Left cardiac atrium (tissue), 4 donors: ENCODE measurements at places on chromosomes 1 and 21.

- no peak for DNase-seq
Measured at GRCh38 chr1:77392486-77392885, 110.7 kb downstream of the AK5 start.

- DNase-seq: no peak
Measured at GRCh38 chr1:18645747-18646090, 15.1 kb downstream of the PAX7 start.

GRCh38 chr1:204697893-204698292 lies 12.4 kb upstream of the LRRN2 start:
- no peak for DNase-seq

DNA sequence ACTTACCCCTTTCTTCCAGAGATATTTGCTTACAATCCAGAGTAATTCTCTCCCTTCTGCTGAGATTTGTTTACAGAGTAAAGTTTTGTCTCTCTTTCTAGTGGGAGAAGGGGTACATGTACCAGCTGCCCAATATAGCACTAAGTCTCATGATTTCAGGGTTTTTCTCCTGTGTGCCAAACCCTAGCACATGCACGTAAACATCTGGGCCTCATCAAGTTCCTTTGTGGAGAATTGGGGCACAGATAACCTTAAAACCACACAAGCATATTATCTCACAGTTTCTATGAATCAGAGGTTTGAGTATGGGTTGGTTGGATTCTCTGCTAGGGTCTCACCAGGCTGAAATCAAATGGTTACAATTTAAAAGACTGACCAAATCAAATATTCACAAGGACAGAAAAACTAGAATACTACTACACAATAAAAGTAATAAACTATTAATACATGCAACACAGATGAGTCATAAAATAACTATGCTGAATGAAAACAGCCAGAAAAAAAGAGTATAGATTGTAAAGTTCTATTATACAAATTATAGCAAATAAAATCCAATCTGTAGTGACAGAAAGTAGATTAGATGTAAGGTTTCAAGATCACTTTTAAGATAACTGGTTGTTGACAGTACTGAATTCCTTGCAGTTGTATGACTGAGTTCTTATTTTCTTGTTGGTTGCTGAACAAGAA lies 347.4 kb upstream of the PTBP2 start:
- DNase-seq: no peak

- no peak for DNase-seq
Measured at GRCh38 chr1:114122941-114123618, 30.6 kb downstream of the SYT6 start.

DNA sequence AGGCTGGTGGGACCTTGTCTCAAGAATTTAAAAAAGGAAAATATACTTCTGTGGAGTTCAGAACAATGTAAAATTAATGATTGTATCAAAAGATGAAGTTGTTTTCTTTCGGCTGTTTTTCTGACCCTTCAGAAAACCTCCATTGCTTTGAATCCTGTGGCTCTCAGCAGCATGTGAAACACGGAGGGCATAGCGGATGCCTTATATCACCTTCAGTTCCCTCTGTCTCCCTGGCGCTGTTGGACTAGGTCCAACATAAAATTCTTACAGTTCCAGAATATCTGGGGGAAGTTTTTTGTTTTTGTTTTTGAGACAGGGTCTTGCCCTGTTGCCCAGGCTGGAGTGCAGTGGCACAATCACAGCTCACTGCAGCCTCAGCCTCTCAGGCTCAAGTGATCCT lies 7.4 kb downstream of the ZBTB8A start:
- DNase-seq: no peak

- no peak for DNase-seq
Measured at GRCh38 chr1:180144659-180145357, 9.9 kb upstream of the QSOX1 start.

GRCh38 chr1:30536530-30536929 lies 186.9 kb downstream of the MATN1 start:
- no peak for DNase-seq

DNA sequence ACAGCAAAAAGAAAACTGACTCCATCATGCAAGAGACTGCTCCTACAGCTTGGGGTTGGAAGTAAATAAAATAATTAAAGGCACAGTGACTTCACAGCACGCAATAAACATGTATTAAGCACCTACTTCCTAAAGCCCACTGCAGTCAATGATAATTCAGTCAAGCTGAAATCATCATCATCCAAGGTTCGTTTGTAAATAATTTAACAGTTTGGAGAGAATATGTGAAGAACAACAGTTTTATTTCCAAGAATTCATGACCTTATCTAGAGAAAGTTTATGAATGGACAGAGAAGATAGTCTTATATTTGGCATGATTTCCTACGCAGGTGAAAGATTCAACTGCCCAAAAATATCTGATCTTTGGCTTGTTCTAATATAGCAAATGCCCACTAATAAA lies 86.8 kb downstream of the SMYD3 start:
- DNase-seq: no peak

DNA sequence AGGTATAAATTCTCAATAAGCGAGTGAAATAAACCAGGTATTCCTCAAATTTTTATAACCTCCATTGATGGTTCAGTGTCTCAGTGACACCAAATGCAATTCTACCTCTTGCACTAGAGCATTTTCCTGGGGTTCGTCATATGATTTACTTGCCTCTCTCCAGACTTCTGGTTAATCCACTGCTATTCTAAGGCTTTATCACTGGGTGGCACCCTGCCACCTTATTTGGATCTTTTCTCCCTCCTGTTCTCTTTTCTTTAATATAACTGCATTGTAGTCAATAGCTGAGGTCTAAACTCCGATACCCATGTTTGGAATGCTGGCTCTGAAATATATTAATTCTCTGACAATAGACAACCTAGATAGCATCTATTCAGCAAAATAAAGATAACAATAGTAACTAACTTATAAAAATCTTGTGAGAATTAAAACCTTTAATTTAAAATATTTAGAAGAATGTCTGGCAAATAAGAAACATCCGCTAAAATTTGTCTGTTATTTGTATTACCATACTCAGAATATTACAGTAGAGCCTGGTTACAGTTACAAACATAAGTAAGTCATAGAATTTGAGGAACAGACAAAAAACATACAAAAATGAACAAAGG lies 436.4 kb downstream of the PLA2G4A start:
- DNase-seq: peak; percentile 20

DNA sequence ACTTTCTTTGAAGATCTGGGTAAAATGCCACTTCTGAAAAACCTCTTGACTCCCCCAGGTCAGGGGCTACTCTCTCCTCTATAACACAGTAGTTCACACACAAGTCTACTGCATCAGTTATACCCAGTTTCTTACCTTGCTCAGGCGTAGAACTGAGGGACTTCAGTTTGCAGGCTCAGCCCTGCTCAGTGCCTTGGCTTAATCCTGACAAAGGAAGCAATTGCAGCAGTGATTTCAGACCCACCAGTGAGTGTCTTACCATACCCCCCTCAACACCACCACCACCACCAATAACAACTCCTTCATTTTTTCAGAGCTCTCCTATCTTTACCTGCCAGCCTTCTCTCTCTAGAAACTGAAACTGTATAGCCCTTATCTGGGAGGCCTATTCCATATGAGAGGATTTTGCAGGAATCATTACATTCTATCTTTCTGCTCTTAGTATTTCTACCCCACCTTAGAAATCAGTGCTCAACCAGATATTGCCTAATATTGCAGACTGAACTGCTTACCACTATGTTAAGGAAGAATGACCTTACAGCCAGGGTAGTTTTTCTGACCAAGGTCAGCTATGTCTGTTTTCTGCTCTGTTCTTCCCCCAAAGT lies 105.5 kb upstream of the S1PR1 start:
- no peak for DNase-seq

- DNase-seq: no peak
Measured at GRCh38 chr1:51648180-51649109, 31.6 kb downstream of the OSBPL9 start.

GRCh38 chr1:77925518-77925917 lies 37.1 kb downstream of the NEXN start:
- no peak for DNase-seq

GRCh38 chr21:44872649-44873355 lies 688 bp downstream of the PTTG1IP start:
- peak; percentile 55 for DNase-seq

GRCh38 chr1:43365678-43366077 lies 2.1 kb downstream of the ELOVL1 start:
- no peak for DNase-seq

DNA sequence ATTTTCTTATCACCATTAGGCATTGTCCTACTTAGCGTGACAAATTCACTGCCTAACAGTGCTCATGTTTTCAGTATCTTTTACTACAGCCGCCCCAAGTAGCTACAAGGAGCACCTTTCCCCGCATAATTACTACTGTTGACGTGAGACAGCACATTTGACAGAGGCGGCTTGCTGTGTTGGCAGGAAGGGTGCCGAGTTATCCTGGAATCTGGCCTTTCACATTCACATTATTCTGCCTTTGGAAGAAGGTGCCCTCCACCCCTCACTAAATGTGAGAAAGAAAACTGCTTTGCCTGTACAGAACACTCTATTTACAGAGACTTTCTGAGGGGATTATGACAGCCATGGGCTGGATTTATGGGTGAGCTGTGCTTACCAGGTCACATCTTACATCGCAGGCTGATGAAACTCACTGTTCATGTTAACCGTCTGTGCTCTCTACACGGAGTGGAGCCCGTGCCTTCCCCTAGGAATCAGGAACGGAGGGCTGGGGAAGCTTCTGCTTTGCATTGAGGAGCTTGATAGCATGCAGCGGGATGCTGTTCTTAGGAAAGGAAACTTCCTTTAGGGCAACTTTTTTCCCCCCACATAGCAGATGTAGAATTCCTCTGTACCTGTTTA lies 148.0 kb upstream of the ZRANB2 start:
- DNase-seq: no peak

DNA sequence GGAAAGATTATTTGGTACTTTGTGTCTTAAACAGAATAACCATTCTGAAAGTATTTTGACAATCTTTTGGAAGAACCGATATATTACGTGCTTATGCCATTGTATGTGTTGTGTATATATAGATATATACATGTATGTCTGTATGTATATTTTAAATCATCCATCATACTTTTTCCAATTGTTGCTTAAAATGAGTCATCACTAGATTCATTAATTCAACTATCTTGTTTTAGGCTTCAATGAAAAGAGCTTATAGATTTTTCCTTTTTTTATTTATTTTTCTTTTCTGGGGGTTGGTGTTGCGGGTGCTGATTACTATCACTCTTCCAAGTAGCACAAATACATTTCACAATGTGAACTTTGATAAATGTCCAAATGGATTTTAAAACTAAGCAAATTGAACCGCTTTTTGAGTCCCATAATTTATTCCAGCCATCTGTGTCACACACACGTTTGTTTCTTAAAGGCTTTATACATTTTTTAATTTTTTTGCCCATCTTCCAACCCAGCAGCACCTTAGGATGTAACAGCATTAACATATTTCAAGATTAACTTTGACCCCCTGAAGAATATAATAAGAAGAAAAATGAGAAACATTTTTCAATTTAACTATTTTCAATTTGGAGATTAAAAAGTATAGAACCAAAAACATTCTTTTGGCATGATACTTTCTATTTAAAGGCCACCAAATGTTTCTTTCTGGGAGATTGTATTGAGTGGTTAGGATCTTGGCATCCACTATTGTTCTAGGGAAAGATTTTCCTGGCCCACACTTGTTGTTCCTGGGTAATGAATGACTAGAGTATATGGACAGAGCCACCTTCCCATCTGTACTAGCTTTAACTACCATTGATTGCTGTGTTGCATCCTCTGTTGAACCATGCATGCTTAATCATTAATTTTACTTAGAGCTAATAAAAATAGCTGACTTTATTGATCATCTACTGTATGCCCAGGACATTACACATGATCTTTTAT lies 9.3 kb upstream of the DPYD start:
- DNase-seq: no peak

DNA sequence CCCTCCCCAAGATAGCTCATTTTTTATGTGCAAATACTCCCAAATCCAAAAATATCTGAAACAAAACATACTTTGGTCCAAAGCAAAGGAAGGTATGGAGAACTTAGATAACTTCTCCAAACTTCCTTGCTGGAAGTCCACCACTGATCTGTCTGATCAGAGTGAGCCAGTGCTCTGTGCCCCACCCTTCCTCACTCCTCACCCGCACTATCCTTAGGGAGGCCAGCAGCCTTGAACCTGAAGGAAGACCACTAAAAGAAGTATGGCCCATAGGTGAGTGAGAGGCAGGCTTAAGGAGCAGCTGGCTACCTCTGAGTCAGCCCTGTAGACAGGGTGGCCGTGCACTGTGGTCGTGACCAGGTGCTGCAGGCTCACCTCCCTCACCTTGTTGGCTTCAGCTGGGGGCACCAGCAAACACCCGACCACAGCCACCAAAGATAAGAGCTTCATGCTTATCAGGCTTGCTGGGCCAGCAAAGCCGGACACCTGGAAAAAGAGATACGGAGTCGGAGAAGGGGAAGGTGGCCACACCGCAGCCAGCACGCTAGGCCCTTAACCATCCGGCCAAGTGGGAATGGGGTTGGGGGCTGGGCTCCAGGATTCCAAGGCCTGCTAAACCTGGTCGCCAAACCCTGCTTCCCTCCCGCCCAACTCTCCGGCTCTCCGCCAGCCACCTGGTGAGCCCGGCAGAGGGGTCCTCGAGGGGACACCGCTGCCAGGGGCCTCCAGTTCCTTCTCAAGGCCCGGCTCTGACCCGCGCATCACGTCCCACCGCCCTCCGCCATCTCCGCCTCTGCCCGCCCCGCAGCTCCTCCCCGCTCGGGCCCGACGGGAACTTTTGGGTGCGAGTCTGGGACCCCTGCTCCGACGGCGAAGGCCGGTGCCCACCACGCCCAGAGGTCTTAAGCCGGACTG lies 543 bp downstream of the TMEM9 start:
- DNase-seq: no peak

DNA sequence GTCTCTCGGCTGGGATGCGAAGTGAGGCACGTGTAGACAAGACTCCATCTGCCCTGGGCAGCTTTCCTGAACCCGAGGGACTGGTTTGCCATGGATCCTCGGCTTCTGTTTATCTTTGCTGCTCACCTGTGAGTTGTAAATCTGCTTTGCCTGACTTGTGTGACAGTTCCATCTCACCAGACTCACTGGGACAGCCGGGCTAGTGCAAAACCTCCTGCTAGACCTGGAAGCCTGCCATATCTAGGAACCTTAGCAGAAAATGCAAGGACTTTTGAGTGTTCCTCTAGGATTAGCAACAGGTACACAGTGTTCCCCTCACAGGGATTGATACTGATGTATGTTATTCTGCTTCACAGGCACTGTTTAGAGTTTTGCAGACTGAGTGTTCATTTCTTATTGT lies 218.6 kb downstream of the URB2 start:
- DNase-seq: no peak
